ENCODE measurements at places on chromosomes 4 and X.

DNA sequence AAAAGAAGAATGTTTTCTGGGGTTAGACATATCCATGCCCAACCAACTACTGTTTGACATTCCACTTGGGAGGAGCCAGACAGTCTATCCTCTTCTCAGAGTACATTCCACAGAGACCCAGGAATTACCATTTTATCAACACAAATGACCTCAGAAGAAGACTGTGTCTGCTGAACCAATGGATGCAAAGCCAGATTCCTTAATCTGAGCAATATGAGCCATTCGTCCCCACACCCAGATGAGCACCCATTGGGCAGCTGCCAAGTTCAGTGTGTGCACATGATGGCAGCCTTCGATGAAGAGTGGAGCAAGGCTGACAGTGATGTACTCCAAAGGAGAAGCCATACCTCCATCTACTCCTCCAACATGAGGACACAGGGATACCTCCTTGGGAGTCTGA is 111.3 kb downstream of the ZNF674 start:
- no peak for DNase-seq

DNA sequence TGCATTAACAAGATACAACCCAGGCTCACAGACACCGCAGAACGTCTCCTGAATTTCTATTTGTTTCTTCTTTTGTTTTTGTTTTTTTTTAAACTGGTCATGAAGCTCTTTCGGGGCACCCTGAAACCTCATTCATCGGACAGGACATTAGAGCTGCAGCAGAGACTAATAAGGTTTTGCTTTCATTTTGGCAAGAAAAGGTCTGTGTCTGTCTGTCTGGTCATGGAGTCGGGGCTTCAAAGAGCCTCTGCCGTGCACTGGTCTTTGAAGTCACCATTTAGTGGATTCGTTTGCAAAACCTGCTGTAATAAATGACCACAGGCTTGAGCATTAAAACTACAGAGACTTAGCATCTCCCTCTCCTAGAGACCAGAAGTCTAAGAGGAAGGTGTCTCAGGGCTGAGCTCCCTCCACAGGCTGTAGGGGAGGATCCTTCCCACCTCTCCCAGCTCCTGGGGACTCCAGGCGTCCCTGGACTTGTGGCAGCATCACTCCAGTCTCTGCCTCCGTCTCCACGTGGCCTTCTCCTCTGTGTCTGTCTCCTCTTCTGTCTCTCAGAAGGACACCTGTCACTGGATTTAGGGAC is 247.5 kb downstream of the CRLF2 start:
- DNase-seq = no peak

GRCh38 chrX:10574663-10575062 is 45.7 kb downstream of the MID1 start:
- no peak for DNase-seq

DNA sequence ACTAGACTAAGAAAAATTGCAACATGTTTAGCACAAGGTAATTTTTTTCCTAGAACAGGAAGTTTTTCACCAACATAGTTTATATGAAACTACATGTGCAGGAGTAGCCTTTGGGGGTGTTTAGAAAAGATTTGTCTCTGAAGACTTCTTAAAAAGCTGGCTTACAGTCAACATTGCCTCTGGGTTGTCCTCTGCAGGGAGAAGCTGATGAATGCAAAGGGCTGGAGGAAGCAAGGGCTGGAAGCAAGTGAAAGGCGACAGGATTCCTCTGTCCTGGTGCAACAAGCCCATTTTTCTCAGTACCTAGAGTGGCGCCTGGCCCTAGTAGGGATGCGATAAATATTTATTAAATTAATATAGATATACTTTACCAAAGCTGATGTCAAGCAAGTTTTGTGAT is 180.3 kb upstream of the LCORL start:
- no peak for DNase-seq

DNA sequence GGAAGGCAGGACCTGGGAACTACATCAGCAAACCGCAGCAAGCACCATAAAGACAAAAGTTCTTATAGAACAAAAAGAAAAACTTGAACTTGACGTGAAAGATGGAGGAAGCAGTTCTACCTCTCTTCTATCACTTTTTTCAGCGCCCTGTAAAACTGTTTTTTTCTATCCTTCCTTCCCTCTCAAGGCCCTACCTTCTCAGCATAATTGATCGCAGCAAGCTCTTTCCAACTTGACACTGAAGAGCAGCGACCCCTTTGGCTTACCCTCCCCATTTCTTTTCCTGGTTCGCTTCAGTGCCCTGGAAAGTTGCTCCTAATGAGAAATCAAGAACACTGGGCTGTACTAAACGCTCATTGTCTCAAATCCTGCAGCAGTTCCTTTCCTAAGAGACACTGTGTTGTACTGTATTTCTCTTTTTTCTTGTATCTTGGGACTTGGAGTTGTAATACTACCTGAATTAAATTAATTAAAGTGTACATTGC is 150.6 kb upstream of the SLC4A4 start:
- no peak for DNase-seq

DNA sequence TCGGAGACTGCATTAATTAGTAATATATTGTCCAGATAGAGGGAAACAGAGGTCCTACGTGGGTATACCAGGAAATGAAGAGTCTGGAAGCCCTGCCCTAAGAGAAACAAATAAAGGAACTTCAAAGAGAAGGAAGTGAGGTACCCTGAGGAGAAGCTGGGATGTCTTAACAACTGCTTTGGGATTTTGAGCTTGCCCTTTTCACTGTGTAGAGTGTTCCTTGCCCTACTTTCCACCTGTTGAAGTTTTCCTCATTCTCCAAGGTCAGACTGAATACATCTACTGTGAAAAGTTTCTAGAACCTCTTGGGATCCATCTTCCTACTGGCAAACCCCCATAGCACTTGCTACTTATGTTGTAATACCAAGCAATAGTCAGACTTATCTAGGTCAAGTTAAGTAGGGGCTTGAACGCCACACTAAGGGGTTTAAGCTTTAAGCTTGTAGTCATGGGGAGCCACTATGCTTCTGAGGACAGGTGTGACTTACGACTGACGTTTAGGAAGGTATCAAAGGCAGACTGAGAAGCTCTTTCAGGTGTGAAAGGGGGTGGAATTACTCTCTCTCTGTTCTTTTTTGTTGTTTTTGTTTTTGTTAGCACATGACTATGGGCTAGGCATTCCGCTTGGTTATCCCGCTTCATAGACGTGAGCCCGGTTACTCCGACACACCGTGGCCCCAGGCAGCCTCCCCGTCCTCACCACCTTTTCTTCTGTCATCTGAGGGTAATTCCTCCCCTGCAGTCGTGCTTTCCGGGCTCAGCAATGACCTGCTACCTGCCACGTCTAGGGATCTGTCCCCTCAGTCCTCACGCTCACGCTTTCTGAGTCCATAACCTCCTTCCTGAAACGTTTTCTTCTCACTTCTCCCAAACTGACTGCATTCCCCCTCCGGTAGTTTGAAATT is 959 bp upstream of the REST start:
- no peak for DNase-seq

- DNase-seq = no peak
Measured at GRCh38 chr4:63717384-63717783, 691.9 kb downstream of the TECRL start.

DNA sequence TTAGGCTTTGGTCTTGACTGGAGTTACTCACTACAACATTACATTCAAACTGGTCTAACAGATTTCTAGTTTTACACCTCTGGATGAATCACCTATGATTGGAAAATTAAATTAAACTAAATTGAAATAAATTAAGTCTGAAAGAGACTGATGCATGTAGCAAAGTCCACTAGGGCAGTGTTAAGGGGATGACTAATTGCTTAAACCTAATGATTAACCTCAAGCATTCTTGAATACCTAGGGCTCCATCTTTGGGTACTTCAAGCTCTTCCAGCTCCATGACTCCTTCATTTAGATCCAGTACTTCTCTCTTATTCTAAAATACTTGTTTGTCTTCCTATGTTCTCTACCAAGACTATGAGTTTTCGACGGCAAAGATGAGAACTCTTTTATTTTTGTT is 86.8 kb downstream of the SH2D1A start:
- DNase-seq = no peak
